ENCODE measurements at places on chromosomes 12 and 14.
A peak's percentile ranks its signal among the peaks of the same experiment; 100 is the strongest.

- DNase-seq, result no peak
These were observed 41.2 kb downstream of the SLC6A12 start for GRCh38 chr12:172732-173161.

GRCh38 chr12:28878629-28879028 lies 270.4 kb upstream of the FAR2 start:
- DNase-seq, result no peak

- DNase-seq, result no peak
These were observed 6.5 kb downstream of the NOXRED1 start for GRCh38 chr14:77416836-77417235.

DNA sequence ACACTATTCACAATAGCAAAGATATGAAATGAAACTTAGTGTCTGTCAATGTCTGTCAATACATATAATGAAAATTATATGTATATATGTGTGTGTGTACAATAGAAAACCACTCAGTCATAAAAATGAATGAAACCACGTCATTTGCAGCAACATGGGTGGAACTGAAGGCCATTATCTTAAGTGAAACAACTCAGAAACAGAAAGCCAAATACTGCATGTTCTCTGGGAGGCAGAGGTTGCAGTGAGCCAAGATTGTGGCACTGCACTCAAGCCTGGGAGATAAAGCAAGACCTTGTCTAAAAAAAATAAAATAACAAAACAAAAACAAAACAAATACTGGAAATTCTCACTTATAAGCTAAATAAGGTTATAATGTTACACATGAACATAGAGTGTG lies 16.7 kb upstream of the E2F7 start:
- DNase-seq, result no peak

DNA sequence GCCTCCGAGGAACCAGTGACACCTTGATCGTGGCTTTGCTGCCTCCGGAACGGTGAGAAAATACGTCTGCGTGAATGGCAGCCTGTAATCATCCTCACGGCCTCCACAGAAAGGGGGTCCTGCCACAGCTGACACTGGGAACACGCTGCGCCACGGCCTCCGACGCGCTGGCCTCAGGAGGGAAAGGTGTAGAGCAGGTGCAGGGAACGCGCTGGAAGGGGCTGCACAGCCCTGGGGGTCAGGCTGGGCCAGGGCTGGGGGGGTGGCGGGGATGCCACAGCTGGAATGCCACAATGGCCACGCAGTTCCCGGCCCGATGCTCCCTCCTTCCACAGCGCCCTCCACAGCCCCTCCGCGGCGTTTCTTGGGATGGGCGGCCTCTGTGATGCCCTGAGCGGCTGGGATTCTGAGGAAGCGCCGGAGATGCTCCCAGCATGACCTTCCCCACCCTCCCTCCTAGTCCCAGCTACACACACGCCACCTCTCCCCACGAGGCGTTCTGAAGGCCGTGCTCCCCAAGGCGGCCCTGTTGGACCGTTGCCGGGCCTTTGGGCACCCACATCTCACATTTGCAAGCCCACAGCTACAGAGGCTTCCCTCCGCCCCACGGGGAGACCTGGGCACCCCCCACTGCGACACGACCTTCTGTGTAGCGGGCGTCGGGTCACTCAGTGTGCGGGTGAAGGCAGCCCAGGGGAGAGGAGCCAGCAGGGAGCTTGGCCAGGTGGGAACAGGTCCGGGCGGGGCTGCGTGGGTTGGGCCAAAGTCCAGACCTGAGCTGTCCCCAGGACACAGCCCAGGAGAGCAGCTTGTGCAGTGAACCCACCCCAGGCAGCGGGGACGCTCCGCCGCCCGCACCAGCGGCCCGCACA lies 31.8 kb upstream of the GALNT9 start:
- no peak for DNase-seq

DNA sequence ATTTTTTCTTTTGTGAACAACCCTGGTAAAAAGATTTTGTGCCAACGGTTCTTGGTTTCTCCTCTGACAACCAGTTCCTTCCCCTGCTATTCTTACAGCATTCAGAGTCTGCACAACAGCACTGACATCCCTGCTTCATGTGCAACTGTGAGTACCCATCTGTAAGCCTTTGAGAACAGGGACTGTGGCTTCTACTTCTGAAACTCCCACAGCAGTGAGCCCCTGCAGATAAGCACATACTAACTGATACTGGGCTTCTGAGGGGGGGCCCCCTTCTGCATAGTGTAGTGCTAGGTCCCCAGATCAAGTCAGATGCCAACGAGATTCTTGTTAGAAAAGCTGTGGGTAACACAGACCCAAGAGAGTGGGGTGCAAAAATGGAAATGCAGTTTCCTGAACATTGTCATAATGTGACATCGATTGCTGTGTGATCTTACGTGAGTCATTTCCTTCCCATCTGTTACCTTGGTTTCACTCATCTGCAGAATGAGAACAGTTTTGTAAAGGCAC lies 11.1 kb upstream of the NINJ2 start:
- DNase-seq, result peak; percentile 45

Measured in stimulated activated CD8-positive, alpha-beta memory T cell treated with anti-CD3 and anti-CD28 coated beads, Interleukin-7, amount 100 ng/mL, for 24 hours (primary cell).